ENCODE measurements at places on chromosomes 4 and X. TPM values are rescaled to one million over a fixed set of nuclear protein-coding genes. Genes with fewer than 3 reads are reported as not detected.

The TRPC3 gene
- total RNA-seq = 0.93 TPM

The DOK7 gene
- total RNA-seq = 14.2 TPM

The PPEF2 gene
- 0.04 TPM for total RNA-seq

The TBC1D19 gene
- total RNA-seq = 17.5 TPM

The IL3RA gene
- total RNA-seq = 7.8 TPM

The MAGEC1 gene
- not detected for total RNA-seq

The LETM1 gene
- total RNA-seq = 13.4 TPM

The RADX gene
- total RNA-seq = 2.3 TPM

The SLC6A14 gene
- total RNA-seq = not detected

The BEX1 gene
- 0.49 TPM for total RNA-seq

The GLRA3 gene
- total RNA-seq = not detected

The CDK16 gene
- total RNA-seq = 52.0 TPM

The CT45A7 gene
- not detected for total RNA-seq

The SLC30A9 gene
- 52.2 TPM for total RNA-seq

The VCX gene
- not detected for total RNA-seq

The ZDHHC9 gene
- 19.9 TPM for total RNA-seq

The CXCL6 gene
- total RNA-seq = not detected

The P2RY10 gene
- 0.84 TPM for total RNA-seq

The PGM2 gene
- 10.3 TPM for total RNA-seq

The CHIC2 gene
- 19.5 TPM for total RNA-seq

The AFM gene
- total RNA-seq = not detected

The JCHAIN gene
- 2.3 TPM for total RNA-seq

The ADH1B gene
- total RNA-seq = 6.3 TPM

The ZAR1 gene
- not detected for total RNA-seq

The PAGE2B gene
- not detected for total RNA-seq

The TREX2 gene
- total RNA-seq = 0.49 TPM
